ENCODE measurements at places on chromosomes 2 and 18.

- DNase-seq, result peak; percentile 82
Measured at GRCh38 chr2:6865346-6866274, at the start of gene CMPK2. Gene CMPK2 (minus strand): TSS chr2:6865907. CDS start chr2:6865696, 211 bp downstream.

- no peak for DNase-seq
Measured at GRCh38 chr2:22703286-22703920, 681.6 kb upstream of the KLHL29 start.

DNA sequence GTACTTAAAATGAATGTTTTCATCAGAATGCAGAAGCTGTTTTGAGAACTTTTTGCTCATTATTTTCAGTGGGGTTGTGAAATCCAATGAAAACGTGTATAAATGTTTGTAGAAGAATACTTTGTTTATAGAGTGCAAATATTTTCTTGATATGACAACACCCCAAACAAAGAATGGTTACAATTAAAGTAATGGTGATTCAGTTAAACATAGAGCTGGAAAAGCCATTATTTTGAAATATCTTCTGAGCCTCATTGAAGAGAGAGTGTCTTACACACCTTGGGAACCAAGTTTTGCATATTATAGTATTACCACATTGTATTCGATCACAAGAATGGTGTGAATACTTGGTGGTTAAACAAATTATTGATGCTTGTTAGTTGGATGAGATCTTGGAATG is 48.7 kb downstream of the SPTBN1 start:
- no peak for DNase-seq

- DNase-seq, result no peak
Measured at GRCh38 chr2:11667866-11668637, 1.9 kb downstream of the NTSR2 start.

DNA sequence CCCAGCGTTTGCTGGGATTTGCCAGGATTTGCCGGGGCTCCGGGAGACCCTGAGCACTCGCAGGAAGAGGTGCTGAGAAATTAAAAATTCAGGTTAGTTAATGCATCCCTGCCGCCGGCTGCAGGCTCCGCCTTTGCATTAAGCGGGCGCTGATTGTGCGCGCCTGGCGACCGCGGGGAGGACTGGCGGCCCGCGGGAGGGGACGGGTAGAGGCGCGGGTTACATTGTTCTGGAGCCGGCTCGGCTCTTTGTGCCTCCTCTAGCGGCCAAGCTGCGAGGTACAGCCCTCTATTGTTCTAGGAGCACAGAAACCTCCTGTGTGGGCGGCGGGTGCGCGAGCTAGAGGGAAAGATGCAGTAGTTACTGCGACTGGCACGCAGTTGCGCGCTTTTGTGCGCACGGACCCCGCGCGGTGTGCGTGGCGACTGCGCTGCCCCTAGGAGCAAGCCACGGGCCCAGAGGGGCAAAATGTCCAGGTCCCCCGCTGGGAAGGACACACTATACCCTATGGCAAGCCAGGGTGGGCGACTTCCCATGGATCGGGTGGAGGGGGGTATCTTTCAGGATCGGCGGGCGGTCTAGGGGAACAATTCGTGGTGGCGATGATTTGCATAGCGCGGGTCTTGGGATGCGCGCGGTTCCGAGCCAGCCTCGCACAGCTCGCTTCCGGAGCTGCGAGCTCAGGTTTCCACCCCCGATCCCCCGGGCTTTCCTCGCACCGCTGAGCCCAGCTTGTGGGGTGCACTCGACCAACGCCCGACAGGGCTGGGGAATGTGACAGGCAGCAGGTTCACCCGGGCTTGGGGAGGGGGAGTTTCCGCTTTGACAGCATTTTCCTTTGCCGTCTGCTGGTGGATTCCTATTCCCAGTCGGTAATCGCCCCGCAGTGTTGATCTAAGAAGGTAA is 2.8 kb downstream of the ONECUT2 start:
- DNase-seq, result no peak

GRCh38 chr2:224278531-224278930 is 123.4 kb downstream of the FAM124B start:
- no peak for DNase-seq

- DNase-seq, result no peak
Measured at GRCh38 chr18:44823782-44824181, 143.1 kb downstream of the SETBP1 start.

- DNase-seq, result no peak
Measured at GRCh38 chr2:225400546-225401400, 1.3 kb downstream of the NYAP2 start.

DNA sequence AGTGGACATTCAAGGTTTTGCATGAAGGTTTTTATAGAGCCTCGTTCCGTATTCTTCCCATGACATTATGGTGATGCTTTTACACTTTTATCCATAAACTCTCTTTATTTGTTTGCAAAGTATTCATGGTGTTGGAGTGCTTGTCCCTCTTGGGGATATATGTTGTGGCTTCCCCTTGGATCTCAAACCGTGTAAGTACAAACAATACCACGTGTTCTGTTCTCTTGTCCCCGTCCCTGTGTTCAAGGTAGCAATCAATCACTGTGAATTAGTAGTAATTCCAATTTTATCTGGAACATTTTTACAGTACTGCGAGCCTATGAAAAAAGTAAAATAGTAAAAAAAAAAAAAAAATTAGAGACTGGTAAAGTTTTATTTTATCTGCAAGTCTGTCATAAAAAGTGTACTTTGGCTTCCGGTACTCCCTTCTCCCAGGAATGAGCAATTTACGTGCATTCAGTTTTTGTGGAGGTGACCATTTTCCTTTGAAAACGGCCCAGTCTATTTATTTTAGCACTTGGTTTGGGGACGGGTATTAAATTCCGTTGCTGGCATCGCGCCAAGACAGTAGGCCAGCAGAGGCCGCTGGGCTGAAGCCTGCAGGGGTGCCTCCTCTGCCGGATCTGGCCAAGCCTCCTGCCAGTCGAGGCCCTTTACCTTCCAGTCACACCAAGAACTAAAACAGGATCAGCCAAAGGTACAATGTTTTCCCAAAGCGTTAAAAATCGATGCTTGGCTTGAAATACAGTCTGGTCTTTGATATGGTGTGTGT is 175.7 kb downstream of the SOCS6 start:
- DNase-seq, result no peak

DNA sequence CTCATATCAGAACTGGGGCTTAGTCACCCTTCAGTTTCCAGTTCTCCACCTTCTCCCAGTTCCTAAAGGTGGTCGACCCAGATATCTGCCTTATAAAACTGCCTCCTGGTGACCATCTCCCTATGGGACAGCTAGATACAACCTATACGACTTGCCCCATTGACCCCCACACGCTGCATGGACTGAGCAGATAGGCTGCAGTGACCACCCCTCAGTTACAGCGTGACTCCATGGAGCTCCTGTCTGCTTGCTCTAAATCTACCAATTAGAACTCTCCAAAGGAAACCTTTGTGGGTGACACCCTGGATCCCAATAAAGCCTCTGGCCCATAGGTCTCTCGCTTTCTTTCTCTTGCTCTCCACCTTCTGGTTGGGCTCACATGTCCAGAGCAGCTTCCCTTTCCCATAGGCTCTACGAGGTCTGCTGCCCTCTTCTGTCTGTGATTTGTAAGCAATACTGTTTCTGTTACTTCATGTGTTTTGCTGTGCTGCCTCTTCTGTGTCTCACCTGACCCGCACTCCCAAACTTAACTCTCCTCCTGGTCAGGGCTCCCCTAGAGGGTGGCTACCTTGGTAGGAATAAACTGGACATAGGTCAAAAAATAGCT is 971.3 kb upstream of the FAM98A start:
- no peak for DNase-seq

DNA sequence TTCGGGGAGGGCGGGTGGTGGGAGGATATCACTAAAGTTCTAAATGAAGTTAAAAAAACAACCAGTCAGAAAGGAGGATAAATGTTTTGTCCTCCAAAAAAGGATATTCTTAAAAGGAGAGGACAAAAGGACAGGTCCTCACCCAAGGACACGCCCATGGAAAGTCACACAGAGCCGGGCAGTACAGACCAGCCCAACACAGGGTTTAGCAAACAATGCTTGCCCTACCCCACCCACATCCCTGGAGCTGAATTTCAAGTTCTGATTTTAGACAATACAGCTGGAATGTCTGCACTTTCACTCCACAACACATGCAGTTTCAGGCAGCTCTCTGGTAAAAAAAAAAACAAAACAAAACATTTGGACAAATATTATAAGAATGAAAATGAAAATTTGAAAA is 67.9 kb downstream of the SLC9A4 start:
- DNase-seq, result no peak

- DNase-seq, result no peak
Measured at GRCh38 chr18:5197032-5197434, at the start of gene AKAIN1. Gene AKAIN1 (minus strand): TSS chr18:5197257. CDS start chr18:5197053, 204 bp downstream.

DNA sequence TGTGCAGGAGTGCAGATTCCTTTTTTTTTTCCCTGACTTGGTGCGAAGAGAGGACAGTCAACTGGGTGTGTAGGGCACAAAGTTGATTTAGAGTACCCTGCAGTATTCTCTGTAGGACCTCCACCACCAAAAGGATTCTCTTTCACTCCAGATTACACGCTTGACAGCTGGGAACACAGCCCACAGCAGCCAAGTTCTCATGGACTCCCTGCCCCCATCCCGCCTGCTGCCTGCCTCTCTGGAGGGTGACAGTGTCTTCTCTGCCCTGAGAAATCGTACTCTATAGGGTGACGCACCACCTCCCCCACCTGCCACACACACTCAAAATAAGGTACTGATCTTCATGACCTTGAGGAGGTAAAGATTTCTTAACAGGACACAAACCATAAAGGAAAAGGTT is 26.6 kb upstream of the IHH start:
- no peak for DNase-seq

DNA sequence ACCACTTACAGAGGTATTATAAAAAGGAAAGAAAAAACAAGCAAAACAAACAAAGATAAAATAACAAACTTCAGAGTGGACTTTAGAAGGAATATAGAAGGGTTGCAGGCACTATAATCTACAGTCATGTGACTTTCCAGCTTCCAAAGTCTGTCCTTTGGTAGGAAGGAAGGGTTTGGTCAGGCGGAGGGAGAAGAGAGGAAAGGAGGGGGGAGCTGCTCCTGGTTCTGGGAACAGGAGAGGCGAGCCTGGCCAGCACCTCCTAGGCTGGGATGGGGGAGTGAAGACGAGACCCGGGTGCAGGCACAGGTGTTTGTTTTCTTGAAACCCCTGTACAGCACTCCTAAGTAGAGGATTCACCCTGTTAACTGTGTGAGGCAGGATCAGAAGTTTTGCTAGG is 53.8 kb upstream of the GATA6 start:
- no peak for DNase-seq

All from effector memory CD8-positive, alpha-beta T cell (primary cell).